T-helper 22 cell (primary cell): ENCODE measurements at places on chromosomes 7 and 10.

DNA sequence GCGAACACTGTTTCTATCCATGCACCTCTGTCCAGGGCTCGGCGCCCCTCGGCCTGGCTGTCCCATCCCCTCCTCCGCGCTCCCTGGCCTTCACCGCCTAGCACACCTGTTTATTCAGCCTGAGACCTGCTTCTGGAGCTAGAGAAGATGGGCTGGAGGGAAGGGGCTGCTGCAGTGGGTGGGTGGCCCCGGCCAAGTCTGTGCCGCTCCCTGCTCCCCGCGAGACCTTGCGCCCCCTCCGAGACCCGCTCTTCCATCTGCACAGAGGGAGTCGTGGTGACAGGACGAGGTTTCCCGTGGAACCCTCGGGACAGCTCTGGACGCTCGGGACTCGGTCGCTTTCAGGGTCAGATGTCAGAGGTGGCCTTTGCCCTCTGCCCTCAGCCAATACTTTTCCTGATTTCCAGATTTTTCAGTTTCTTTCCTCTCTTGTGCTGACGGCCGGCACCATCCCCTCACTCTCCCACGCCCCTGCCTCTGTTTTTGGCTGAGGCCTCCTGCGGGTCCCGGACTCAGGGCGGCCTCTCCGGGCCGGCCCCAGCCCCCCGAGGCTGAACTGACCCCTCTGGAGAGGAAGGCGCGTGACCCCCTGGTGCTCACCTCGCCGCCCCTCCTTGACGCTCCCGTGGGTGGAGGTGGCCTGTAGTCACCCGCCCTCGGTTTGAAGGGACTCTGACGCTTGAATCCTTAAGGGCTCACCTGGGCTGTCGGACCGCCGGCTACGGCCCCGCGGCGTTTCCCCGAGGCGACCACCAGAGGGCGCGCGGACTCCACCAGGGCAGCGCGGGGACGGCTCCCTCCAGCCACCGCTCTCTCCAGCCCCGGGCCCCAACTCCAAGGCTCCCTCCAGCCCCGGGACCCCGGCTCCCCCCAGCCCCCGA lies 15.6 kb downstream of the SHH start:
- peak; percentile 16 for DNase-seq

- DNase-seq = no peak
These were observed 482.6 kb upstream of the SEMA3A start for GRCh38 chr7:84677117-84677732.

- no peak for DNase-seq
These were observed 87.0 kb downstream of the DIP2C start for GRCh38 chr10:602391-603005.

- DNase-seq = no peak
These were observed 47.2 kb downstream of the GSAP start for GRCh38 chr7:77368974-77369373.

GRCh38 chr10:55358539-55358938 lies 557.5 kb upstream of the PCDH15 start:
- DNase-seq = no peak

DNA sequence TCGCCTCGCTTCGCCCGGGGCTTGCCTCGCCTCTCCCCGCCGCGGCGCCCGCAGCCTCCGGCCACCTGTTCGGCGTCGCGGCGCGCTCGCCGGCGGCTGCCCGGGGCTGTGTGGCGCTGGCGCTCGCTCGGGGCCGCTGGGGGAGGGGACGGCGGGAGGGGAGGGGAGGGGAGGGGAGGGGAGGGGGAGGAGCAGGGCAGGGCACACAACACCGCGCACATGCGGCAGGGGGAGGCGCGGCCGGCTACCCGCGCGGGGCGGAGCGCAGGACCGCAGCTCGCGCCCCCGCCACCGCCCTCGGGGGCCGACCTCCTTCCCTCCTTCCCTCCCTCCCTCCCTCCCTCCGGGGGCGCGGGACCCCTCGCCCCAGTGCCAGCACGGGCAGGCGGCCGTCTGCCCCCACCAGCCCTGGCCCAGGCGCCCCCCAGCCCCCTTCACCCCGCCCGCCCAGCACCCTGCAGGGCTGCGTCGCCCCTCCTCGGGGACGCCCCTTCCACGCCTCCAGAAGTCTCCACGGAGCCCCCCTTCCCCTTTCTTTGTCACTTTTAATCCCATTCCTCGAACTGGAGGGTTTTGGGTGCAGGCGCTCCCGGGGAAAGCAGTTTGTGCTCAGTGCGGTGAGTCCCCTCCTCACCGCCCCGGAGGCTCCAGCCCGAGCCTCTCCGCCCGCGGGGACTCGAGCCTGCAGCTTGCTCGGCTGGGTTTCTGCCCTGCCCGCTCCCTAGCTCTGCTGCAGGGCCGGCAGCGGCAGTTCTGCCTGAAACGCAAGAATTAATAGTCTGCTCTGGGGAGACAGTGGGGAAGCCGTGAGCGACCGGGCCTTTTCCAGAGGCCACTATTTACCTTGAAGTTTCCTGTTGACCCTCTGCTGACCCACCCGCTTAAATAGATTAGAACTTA lies at the start of gene PARD3:
TSS of gene PARD3 (minus strand) at position 112 of the 900 bp plus-strand sequence. CDS start 301 bp downstream, outside the sequence.
- no peak for DNase-seq

GRCh38 chr10:794382-794956 lies 105.0 kb upstream of the DIP2C start:
- no peak for DNase-seq

- DNase-seq = peak; percentile 7
These were observed 46.4 kb downstream of the ELFN1 start for GRCh38 chr7:1716263-1717094.

- DNase-seq = no peak
These were observed 145.2 kb downstream of the RNF133 start for GRCh38 chr7:122553761-122554160.

DNA sequence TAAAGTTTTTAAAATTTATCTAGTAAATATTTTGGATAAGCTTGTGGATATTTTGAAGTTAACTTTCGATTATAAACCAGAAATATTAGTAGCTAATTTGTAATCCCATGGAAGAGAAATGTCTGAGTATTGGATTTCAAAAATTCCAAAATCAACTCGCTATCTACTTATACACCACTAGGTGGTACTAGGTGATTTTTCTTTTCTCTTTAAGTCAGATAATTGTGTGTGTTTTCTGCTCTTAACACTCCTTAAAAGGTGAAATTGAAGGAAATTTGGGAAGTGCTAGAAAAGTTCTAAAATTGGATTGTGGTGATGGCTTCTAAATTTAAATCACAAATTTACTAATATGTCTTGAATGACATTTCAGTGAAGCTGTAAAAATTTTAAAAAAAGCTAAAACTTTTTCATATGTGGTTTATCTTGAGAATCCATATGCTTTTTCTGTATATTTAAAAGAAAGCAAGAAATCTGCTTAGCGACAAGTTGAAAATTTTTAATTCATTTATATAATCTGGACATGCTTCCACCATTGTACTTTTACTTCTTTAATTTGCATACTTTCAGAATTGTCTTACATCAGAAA lies 90.2 kb downstream of the IPMK start:
- no peak for DNase-seq

DNA sequence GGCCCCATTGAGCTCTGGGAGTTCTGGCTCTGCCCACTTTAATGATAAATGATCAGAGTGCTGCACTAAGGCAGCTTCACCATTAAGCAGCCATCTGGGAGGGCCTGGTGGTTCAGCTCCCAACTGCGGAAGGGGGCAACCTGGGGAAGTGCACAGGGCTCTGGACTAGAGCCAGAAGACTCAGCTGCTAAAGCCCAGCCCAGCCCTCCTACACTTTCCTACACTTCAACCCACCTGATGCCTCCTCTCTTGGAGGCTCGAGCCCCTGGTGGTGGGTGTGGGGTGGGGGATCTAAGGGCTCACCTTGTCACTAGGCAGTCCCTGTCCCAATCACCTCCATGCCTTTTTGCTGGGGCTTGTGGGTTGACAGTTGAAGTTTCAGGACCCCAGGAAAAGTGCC lies 60.6 kb upstream of the ANTXRL start:
- DNase-seq = no peak

- DNase-seq = no peak
These were observed 31.1 kb downstream of the PIK3CG start for GRCh38 chr7:106896231-106896630.

DNA sequence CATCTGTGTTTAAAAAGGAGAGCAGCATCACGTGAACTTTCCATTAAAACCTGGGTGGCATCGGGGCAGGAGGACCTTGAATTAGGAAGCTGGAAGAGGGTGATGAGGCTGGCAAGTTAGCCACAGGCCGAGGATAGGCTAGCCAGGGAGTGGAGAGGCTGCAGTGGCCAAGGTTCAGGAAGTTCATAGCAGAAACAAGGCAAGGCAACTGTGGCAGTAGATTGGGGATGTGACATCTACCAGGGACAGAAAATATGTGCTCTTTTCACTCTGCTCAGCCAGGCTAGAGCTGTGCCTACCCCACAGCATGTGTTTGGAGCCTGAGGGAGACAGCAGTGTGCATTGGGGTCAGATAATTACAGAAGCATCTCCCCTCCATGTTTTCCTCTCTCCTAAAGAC lies 2.2 kb upstream of the INPP5F start:
- no peak for DNase-seq

GRCh38 chr10:42830237-42830636 lies 47.6 kb downstream of the BMS1 start:
- no peak for DNase-seq

DNA sequence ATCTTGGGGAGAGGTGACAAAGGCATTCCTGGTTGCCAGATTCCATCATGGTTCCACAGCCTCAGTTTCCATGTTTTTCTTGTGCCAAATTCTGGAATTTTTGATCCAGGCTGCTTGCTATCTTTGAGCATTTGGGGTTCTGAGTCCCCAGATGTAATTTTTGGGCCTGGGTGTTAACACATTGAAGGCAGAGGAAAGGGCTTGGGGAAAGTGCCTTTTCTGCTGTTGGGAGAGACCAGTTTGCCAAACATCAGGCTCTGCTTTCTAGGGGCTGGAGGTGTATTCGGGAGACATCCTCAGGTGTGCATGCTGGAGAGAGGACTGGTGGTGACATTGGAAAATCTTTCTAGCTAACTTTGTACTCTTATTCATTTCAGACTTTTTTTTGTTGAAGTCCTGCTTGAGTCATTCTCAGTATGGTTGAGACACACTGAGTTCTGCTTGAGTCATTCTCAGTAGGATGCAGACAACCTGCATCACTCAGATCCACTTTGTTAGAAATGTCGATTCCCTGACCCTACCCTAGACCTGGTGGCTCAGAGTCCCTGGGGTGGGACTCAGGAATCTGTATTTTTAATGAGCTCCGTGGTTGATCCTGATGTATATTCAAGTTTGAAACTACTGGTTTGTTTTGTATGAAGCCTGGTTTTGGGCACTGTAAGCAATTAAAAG lies 101.0 kb downstream of the LRMDA start:
- no peak for DNase-seq

DNA sequence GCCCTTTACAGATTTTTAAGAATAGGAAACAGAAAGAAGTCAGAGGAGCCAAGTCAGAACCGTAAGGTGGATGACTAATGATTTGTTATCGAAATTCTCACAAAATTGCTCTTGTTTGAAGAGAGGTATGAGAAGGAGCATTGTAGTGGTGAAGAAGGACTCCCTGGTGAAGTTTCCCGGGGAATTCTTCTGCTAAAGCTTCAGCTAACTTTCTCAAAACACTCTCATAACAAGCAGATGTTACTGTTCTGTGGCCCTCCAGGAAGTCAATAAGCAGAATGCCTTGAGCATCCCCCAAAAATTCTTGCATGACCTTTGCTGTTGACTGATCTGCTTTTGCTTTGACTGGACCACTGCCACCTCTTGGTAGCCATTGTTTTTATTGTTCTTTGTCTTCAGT lies 152.9 kb downstream of the HGF start:
- no peak for DNase-seq

DNA sequence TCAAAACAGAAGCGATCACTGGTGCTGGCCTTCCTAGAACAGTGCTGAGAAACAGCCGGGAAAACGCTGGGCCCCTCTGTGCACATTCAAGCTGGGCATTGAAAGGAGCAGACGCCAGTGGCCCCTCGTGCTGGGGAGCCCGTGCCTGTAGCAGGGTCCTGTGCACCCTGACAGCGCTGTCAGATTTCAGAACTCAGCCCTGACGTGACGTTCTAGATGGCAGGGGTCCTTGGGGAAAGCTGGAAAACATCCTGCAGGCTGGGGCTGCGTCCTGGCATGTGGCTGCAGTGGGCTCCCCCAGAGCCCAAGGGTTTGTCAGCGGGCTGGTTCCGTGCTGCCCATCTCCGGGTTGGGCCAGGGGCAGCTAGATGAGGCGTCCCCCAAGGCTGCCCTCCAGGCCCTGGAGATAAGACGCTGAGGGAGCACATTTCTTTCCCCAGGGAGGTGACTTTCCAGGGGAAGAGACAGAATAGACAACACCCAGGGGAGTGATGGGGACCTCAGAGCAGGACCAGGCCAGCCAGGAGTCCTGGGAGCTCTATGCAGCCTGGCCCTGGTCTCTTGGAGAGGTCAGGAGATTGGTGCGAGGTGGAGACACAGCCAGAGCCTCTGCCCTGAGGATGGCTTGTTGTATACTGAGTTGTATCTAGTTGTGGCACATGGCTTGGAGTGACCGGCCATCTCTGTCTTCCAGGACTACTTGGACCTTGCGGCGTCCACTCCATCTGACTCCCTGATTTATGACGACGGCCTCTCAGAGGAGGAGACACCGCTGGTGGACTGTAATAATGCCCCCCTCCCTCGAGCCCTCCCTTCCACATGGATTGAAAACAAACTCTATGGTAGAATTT lies 12.1 kb upstream of the CSGALNACT2 start:
- no peak for DNase-seq

GRCh38 chr7:69122953-69123352 lies 475.3 kb upstream of the AUTS2 start:
- no peak for DNase-seq

- DNase-seq = no peak
These were observed 5.3 kb upstream of the IL2RA start for GRCh38 chr10:6067457-6067856.

DNA sequence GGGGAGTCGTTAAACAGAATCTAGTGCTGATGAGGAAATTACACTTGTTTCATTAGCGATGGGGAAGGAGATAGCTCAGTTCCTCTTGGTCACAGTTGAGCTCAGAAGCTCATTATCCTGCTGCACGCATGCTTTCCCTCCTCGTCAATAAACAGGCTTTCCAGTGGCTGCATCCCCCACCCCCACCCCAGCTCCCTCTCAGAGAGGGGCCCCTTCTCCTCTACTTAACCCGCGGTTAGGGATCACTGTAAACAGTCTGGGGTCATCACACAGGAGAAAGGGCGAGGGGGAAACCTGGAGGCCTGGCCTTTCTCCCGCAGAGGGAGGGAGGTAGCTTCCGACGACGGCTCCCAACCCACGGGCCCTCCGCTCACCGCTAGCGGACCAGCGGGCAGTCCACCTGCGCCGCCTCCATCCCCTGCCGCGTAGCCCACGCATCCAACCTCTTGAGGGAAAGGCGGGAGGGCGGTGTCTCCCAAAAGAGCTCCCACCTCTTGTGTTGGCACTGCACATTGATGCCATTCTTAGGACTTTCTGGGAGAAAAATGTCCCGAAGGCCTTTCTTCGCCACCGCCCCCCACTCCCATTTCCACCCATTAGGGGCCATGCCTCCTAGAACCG lies 80.8 kb downstream of the PAX2 start:
- DNase-seq = no peak

- no peak for DNase-seq
These were observed 6.5 kb upstream of the NANOS1 start for GRCh38 chr10:119022846-119023552.

- no peak for DNase-seq
These were observed 133.2 kb downstream of the DNAJB6 start for GRCh38 chr7:157470017-157470322.
